Calu3 (cell line): ENCODE measurements at places on chromosomes 4 and X. TPM values are rescaled to one million over a fixed set of nuclear protein-coding genes. Genes with fewer than 3 reads are reported as not detected.

DOCK11 gene
- 1.4 and 1.9 TPM in 2 replicates for total RNA-seq

HTR2C gene
- total RNA-seq = not detected in 2 replicates

TLR3 gene
- total RNA-seq = 8.0 and 10.6 TPM in 2 replicates

NFXL1 gene
- 15.8 and 16.1 TPM in 2 replicates for total RNA-seq

FAM236A gene
- total RNA-seq = not detected in 2 replicates

TCEAL7 gene
- not detected in 2 replicates for total RNA-seq

SH2D1A gene
- total RNA-seq = not detected in 2 replicates

SNX12 gene
- 82.7 and 82.8 TPM in 2 replicates for total RNA-seq

MAOB gene
- 45.0 and 56.8 TPM in 2 replicates for total RNA-seq

WDR17 gene
- total RNA-seq = 6.3 and 7.6 TPM in 2 replicates
